ENCODE measurements at places on chromosomes 11 and 22. TPM values are rescaled to one million over a fixed set of nuclear protein-coding genes. Genes with fewer than 3 reads are reported as not detected.

Gene FAM181B
- not detected for total RNA-seq

Gene SLC22A6
- not detected for total RNA-seq

DNA sequence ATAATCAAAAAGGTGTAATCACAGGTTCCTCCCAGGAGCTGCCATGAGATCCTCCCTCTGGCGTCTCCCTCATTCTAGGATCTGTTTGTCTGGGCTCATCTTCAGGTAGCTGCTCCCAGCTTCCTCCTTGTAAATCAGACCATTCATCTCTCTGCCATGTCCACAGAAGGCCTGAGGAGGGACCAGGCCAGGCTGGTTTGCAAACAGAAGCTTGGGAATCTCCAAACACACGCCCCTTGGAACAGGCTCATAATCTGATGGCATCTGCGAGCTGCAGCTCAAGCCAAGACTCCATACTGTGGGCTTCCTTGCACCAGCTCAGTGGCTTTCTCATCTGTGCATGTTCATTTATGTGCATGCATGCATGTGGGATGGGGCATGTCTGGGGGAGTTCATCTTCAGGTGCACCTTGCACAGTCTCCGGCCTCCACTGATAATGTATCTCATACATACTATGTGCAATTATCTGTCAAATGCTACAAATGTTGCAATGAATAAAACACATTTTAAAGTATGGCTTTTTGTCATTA lies 134.9 kb downstream of the NXPE2 start:
- DNase-seq: no peak

DNA sequence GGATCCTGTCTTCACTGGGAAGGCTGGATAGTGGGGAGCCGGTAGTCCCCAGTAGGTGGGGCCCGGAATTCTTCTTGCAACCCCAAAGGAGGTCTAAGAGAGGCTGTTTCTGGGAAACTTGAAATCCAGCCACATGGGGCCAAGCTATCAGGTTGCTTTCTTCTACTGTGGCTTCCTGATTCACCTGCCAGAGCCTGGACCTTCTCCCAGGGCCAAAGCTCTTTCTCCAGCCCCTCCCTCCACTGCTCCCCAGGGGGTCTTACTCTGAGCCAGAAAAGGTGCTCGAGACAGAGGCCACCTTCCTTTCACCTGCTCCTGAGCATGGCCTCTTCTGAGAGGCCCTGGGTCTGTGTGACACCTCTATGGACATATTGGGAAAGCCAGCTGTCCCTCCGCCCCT lies 9.1 kb downstream of the TST start:
- no peak for DNase-seq

GRCh38 chr11:44747316-44747715 lies 20.6 kb downstream of the TSPAN18 start:
- no peak for DNase-seq

- DNase-seq: no peak
Measured at GRCh38 chr11:79237703-79238102, 203.1 kb downstream of the TENM4 start.

DNA sequence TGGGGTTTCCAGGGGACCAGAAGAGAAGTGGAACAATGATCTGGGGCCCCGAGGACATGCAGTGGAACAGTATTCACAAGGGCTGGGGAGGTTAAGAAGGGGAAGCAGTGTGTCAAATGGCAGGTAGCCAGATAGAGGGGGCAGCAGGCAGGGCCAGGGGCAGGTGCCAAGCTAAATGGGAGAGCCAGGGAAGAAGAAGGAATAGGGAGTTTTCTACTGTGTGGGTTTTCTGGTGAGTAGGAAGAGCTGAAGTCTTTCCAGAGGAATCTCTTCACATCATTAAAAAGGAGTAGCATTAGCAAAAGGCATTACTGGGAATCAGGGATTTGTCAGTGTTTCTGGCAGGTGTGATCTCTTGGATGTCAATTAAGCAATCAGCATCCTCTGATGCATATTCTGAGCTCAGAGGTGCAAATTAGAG lies 55.8 kb downstream of the IRAG1 start:
- no peak for DNase-seq

Gene OR2AT4
- total RNA-seq: not detected

Gene HEPHL1
- not detected for total RNA-seq

- no peak for DNase-seq
Measured at GRCh38 chr11:108177570-108177969, 44.9 kb downstream of the NPAT start.
